ENCODE measurements at places on chromosomes 2 and 18.

GRCh38 chr2:31057691-31058090 is 80.5 kb downstream of the GALNT14 start:
- DNase-seq, result no peak

GRCh38 chr2:45259547-45260160 is 250.4 kb upstream of the SIX2 start:
- no peak for DNase-seq

DNA sequence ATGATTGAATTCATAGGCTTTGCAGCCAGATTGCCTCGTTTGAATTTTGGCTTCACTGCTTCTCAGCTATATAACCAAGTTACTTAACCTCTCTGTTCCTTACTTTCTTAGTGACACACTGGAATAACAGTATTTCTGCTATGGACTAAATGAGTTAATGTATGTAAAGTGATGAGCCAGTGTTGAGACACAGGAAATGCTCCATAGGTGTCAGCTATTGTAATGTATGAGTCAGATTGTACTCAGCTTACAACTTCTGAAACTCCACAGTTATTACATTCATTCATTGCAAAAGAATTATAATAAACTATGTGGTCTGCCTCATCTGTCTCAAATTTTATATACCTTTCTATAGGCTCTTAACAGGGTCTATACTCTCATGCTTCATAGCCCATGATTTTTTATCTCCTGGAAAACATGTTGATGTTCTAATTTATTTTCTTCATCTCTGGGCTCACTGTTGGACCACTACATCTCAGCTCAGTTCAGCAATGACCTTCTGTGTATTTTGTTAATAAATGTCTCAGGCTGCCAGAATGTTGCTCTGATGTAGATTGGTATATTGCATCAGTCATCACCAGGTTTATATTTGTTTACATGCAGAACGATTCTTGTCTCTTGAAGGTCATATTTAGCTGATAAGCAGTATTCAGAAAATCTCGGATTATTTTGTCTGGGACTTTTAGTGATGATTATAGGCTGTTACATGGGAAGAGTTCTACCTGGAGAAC is 76.2 kb downstream of the MAP3K20 start:
- no peak for DNase-seq

DNA sequence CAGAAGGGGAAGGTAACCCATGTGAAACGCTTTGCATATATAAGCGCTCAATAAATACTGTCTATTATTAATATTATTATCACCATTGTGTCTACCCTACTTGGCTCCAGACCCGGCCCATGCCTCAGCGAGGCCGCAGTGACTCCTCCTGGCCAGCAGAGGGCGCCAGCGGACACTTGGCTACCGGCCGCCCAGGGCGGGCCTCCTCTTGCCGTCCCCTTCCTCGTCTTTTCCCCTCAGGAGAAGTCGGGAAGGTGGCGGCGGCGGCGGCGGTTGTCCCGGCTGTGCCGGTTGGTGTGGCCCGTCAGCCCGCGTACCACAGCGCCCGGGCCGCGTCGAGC is at the start of gene AGFG1:
Gene AGFG1 (plus strand): TSS at position 233 of the 341 bp plus-strand sequence. CDS start 266 bp downstream, outside the sequence.
- peak; percentile 93 for DNase-seq

- DNase-seq, result no peak
Observed at GRCh38 chr18:35939138-35939537, 33.3 kb upstream of the RMP24 start.

- no peak for DNase-seq
Observed at GRCh38 chr2:193793914-193794313, 1599.2 kb upstream of the TMEFF2 start.

DNA sequence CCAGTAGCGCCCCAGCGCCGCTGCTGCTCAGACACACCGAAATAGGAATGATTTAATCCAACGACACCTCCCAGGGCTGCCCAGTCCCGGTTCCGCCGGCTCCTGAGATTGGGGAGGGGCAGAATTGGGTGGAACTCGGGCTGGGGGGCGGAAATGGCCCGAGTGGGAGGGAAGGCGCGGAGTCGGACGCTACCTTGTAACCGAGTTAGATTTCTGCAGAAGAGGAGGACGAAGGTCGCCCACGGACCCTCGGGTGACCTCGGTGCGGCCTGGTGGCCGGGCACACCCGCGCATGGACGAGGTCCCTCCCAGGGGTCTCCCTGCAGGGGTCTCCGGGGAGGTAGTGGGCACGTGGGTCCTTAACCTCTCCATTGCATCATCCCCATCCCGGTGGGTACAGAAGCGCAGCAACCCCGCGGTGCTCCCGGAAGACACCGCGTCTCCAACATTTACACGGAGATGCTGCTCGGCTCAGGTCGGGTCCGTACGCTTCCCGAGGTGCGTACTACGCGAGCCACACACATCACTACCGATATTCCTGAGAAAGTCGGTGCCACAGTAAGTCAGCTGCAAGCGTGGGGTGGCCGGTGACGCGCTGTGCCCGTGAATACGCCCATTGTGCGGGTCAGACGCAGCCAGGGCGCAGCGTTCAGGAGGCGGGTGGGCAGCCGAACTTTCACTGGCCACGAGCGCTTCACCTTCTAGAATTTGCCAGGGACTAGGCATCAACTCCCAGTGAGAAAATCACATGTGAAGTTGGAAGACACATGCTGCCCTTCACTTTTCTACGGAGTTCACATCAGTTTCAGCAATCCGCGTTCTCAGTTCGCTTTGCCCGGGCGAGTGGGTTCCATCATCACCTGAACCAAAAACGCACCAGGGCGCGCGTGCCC is 3.0 kb downstream of the ZNF516 start:
- peak; percentile 18 for DNase-seq

- DNase-seq, result no peak
Observed at GRCh38 chr18:3742541-3742940, 292.6 kb downstream of the TGIF1 start.

DNA sequence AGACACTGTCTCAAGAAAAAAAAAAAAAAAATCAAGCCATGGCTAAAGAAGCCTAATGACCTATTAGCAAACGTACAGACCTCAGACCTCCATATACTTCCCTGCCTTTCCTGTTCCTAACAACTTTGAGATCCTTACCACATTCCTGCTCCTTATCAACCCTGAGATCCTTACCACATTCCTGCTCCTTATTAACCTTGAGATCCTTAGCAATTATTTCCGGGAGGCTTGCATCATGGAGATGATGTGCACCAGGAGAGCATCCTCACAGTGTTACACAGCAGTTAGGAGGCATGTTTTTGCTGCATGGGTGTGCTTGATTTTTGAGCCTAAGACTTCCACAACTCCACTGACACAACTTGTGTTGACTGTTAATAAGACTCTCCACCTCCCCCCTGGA is 54.6 kb upstream of the RASGRP3 start:
- no peak for DNase-seq

- DNase-seq, result no peak
Observed at GRCh38 chr2:134583462-134583861, 135.3 kb downstream of the TMEM163 start.

GRCh38 chr2:40797120-40797519 is 345.2 kb upstream of the SLC8A1 start:
- no peak for DNase-seq
